ENCODE measurements at places on chromosomes 2 and 18. TPM values are rescaled to one million over a fixed set of nuclear protein-coding genes. Genes with fewer than 3 reads are reported as not detected.

DNA sequence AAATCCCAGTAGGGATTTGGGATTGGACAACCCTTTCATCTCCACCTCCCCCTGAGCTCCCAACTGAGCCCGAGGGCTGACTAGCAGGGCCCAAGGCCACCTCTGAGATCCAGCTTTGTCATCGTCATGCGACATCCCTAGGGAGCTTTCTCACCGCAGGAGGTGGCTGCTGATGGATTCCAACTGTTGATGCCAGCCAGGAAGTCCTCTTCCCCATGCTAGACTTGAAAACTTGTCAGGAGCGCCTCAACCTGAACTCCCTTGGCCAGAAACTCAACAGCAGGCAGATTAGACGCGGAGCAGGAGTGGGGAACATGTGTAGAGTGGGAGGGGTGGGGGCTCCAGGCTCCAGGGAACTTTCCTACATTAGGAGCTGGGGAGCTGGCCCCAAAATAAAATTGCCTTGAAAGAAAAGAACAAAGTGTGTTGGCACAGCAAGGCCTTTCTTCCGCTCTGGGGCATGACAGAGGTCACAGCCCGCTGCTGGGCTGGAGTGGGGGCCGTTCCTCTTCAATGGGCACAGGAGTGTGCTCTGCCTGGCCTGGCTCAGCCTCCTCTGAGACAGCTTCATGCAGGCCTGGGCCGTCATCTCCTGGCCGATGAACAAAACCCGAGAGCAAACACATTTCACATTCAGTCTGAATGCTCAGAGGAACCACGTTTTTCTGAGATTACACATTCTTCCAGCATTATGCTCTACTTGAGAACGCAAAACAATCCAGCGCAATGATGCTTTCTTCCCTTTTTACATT is 34.5 kb downstream of the EMILIN2 start:
- peak; percentile 92 for DNase-seq

The RAB27B gene
- total RNA-seq: 0.33 TPM

DNA sequence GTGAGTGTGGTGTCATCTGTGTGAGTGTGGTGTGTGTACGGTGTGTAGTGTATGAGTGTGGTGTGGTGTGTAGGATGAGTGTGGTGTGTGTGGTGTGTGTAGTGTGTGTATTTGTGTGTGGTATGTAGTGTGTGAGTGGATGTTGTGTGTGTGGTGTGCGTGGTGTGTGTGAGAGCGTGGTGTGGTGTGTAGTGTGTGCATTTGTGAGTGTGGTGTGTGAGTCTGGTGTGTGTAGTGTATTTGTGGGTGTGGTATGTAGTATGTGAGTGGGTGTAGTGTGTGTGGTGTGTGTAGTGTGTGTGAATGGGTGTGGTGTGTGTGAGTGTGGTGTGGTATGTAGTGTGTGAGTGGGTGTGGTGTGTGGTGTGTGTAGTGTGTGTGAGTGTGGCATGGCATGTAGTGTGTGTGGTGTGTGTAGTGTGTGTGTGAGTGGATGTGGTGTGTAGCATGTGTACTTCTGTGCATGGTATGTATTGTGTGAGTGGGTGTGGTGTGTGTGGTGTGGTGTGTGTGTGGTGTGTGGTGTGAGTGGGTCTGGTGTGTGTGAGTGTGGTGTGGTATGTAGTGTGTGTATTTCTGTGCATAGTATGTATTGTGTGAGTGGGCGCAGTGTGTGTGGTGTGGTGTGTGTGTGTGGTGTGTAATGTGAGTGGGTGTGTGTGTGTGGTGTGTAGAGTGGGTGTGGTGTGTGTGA is 227.8 kb downstream of the BCL2 start:
- no peak for DNase-seq

GRCh38 chr2:144183727-144184126 is 336.2 kb downstream of the ZEB2 start:
- no peak for DNase-seq

GRCh38 chr2:127576433-127577207 is 41.1 kb downstream of the MYO7B start:
- peak; percentile 92 for DNase-seq

The PROKR1 gene
- total RNA-seq: not detected

- no peak for DNase-seq
Measured at GRCh38 chr2:106551417-106552130, 64.4 kb downstream of the CD8B2 start.

GRCh38 chr2:5322396-5322795 is 369.8 kb upstream of the SOX11 start:
- no peak for DNase-seq

The TMEM200C gene
- 2.7 TPM for total RNA-seq

The GNAL gene
- total RNA-seq: 27.9 TPM

The PLGLB2 gene
- not detected for total RNA-seq

DNA sequence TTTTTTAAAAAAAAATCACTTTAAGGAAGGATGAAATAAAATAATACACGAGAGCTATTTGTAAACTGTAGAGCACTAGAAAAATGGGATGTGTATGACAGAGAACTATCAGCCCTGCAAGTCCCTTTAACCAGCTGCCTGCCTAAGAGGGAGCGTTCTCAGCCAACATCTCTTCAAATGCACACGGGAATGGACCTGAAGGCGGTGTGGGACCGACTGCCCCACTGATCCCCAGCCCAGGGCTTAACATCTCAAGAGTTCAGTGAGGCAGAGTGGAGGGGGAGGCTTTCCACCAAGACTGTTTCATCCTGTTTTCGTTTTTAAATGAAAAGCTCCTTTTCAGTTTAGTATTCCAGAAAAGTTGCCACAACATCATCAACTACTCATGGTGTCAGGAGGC is 2.2 kb downstream of the INPP4A start:
- no peak for DNase-seq

GRCh38 chr2:157830696-157831570 is 45.2 kb downstream of the ACVR1 start:
- DNase-seq: no peak

GRCh38 chr18:48546396-48546795 is 7.6 kb downstream of the CTIF start:
- DNase-seq: no peak

- DNase-seq: no peak
Measured at GRCh38 chr2:236840857-236841256, 244.8 kb upstream of the COPS8 start.

DNA sequence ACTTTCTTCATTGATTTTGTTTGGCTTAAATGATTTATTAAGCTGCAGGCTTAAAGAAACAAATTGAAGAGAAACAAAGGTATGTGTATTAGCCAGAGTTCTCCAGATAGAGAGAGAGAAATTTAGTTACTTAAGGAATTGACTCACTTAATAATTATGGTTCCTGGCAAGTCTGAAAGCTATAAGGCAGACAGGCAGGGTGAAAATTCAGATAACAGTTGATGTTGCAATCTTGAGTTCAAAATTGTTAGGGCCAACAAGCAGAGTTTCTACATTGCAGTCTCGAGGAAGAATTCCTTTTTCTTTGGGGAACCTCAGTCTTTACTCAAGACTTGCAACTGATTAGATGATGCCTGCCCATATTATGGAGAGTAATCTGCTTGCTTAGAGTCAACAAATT is 593.5 kb downstream of the ADCYAP1 start:
- DNase-seq: no peak

- DNase-seq: no peak
Measured at GRCh38 chr2:45583977-45584376, 27.1 kb downstream of the SRBD1 start.

GRCh38 chr18:35623255-35623654 is 41.7 kb downstream of the GALNT1 start:
- DNase-seq: no peak

DNA sequence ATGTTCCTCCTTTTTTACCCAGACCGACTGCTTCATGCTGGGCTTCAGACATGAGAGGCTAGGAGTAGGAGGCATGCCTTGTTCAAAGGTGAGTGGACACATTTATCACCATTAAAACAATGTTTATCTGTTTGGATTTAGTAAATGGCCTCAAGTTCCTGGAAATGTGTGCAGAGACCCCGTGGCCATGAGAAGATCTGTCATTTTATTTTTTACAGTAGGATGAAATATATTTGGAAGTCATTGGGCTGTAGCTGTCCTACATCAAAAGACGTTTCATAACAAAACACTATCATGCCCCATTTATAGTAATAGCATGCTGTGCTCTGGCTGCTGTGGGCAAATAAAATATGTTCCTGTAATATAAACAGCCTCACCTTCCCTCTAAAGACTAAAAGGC is 403.9 kb upstream of the TNP1 start:
- no peak for DNase-seq
